Activated T-cell treated with anti-CD3 and anti-CD28 coated beads for 48 hours (primary cell): ENCODE measurements at places on chromosomes 1 and 21.

DNA sequence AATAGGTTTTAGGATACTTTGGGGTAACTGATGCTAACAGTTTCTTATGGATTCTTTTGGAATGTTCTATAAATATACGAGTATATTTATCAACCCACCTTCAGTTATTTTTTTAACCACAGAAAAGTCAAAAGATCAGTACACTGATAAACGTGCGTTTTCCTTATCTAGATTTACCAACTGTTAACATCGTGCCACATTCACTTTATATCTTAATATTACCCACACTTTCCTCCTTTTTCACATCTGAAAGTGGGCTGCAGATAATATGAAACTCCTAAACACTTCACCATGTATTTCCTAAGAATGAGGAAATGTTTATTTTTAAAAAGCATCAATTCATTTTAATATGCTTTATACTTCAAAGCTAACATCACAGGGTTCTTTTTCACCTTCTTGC, 7.7 kb downstream of the ATF6 start:
- no peak for DNase-seq

DNA sequence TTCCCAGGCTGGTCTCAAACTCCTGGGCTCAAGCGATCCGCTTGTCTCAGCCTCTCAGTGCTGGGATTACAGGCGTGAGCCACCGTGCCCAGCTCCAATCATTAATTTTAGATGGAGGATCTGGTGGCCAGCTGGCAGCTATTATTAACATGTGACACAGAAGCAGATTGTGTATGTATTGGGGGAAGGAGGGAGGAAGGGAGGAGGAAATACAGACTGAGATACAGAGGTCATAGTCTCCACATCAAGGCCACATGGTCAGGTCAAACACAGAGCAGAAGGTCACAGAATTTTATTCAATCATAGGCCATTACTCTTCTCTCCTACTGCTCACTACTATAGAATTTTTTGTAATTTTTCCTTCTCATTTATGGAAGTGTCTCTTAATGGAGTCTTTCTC, 57.9 kb upstream of the ADORA3 start:
- no peak for DNase-seq

GRCh38 chr1:154698320-154699096, 90.5 kb upstream of the ADAR start:
- no peak for DNase-seq

DNA sequence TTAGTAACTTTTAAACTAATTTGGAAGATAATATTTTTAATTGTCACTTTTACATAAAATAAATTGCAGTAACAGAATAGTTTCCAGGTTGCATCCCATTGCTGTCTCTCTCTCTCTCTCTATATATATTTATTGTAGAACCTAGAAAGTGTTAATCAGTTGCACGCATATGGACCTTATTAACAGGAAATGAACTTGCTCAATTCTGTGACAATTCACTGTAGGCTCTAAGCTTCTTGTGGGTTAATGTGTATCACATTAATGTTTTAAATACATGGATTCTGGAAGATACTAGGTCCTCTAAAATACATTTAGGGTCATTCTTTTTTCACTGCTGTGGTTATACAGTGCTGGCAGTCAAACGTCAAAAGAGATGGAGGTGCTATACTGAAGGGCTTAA, 33.1 kb downstream of the LRRC71 start:
- no peak for DNase-seq

DNA sequence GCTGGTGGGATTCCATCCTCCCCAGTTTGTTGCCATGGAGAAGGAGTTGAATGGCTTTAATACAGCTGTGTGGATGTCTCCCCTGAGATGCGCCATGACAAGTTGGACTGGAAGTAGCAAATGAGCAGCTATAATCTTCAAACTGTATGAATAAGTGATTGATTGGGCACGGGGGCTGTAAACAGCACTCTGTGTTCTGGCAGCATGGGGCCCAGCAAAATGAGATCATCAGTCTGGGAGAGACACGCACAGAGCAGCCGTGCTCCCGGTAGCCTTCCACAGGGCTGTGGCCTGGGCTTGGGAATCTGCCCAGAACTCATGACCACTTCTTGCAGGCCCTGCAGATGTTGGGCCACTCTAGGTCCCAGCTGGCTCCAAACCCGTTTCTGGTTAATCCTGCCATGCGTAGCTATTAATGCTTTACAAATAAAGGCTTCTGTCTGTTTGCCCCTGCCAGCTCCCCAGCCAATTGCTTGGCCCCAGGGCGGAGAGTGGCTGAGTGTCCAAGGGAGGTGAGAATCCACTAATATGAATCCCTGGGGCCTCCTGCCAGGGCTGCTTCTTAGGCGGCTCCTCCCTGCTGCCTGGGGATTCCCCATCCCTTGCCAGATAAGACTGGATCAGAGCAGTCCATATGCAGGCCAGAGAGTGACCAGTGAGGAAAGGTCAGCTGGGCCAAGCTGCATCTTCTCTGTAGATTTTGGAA, 642.9 kb downstream of the AJAP1 start:
- no peak for DNase-seq

DNA sequence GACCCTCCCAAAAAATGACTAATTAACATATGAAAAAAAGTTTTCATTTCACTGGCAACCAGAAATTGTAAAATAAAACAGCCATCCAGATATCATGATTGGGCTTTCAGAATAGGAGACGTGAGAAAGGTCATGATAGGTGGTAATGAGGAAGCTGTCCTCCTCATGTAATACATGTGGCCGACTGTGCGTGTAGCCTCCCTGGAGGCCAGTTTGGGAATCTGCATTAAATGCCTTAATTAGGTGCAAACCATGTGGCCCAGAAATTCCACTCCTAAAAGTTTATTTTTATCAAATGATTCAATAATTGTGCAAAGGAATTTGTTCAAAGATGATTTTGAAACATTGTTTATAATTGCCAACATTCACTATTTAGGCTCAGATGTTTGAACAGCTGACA, 127.6 kb upstream of the C1orf105 start:
- DNase-seq = no peak

DNA sequence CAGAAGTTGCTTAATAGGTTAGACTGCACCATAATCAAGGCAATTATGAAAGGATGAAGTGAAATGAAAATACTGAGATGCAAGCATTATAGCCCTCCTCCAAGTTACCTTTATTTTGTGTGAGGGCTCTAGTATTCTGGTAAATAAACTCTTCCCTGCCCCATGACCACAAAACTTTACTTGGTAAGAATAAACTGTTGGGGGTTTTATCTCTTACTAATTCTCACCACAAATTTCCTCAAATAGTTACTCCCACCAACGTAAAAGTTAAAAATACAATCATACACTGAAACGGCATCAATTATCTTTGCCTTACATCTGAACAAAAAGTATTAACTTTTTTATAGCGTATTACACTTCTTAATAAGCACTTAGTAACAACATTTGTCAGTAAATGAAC, 29.5 kb downstream of the C21orf91 start:
- no peak for DNase-seq

- no peak for DNase-seq
Observed at GRCh38 chr21:16634515-16634914, 878.3 kb upstream of the CXADR start.

DNA sequence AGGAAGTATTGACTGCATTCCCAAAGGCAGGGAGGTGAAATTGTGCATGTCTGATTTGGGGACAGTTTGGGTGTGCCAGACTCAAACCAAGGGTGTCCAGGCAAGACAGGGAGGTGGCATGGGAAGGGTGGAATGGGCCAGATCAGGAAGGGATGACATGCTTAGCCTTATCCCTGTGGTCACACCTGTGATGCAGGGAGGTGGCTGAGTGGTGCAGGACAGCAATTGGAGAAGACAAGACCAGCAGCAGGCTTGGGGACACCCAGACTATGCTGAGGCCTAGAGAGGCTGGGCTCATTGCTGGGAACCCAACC, 4.0 kb downstream of the FOXO6 start:
- no peak for DNase-seq

DNA sequence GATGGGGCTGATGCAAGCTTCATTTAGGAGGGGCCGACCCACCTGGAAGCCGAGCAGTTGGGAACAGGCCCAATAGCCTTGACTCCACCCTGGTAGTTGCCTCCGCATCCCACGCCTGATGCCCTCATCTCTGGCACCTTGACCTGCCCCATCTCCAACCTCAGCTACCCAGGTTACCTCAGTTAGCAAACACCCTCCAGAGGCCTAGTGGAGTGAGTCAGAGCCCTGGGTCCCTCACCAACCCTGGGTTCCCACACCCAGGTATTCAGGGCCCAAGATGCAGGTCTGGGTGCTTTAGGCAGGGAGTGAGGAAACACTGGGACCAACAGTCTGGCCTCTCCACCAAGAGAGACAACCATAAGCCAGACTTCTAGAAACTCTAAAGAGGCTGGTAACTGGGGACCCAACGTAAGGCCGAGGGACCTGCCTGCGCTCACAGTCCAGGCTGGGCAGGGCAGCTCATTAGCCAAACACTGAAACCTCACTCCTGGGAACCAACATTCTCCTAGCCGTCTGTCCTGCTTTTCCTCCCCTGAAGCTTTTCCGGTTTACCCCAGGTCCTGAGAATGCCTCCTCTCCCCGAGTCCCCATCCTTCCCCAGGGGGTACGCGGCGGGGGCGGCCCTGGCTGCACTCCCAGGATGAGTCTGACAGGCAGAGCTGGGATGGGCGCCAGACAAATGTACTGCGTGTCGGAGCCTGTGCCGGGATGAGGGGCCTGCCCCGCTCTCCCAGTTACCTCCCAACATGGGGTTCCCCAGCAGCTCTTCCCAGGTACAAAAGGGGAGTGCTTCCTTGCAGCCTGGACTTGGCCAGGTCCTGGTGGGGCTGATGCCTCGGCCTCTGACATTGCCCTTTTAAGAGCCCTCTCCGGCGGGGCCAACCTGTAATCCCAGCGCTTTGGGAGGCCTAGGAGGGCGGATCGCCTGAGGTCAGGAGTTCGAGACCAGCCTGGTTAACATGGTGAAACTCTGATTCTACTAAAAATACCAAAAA, 8.9 kb upstream of the CELSR2 start:
- DNase-seq = peak; percentile 12

DNA sequence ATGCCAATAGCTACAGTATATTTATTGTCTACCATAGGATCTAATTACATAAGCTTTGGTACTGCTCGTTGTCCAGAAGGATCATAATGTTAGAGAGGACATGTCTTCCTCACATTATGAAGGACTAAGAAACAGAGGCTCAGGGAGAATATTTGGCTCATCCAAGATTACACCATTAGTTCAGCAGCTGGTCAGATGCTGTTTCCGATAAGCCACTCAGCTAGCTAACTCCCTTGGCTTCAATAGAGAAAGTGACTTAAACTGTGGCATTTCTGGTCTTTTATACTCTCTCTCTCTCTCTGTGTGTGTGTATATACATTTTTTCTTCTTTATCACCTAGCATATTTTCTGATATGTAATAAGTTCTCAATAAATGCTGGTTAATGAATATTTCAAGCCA, 70.4 kb downstream of the DDR2 start:
- no peak for DNase-seq

GRCh38 chr1:37233606-37234005, 199.3 kb upstream of the GRIK3 start:
- DNase-seq = no peak

- DNase-seq = peak; percentile 22
Observed at GRCh38 chr1:157045250-157046218, at the start of gene ARHGEF11. ARHGEF11 (minus strand) TSS chr1:157045742; CDS start chr1:157044330, 1,412 bp downstream.

DNA sequence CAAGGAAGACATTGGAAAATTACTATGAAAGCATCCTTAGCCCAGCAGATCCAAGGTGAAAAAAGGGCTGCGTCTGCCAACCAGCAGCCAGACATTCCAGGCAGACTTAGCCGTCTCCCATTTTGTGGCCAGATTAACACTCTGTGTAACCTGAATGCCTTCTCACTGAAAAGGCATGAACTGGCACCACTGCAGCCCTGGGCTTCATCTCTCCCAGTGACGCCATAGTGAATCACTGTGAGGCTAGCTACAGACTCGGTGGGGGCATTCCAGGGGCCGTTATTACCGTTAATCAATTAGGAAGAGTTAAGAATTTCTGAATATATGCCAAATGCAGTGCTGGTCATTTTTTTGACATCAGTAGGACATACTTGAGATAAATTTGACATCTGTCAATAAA, 627.4 kb downstream of the LMO4 start:
- no peak for DNase-seq

- no peak for DNase-seq
Observed at GRCh38 chr1:245026247-245026646, 128.5 kb upstream of the KIF26B start.

DNA sequence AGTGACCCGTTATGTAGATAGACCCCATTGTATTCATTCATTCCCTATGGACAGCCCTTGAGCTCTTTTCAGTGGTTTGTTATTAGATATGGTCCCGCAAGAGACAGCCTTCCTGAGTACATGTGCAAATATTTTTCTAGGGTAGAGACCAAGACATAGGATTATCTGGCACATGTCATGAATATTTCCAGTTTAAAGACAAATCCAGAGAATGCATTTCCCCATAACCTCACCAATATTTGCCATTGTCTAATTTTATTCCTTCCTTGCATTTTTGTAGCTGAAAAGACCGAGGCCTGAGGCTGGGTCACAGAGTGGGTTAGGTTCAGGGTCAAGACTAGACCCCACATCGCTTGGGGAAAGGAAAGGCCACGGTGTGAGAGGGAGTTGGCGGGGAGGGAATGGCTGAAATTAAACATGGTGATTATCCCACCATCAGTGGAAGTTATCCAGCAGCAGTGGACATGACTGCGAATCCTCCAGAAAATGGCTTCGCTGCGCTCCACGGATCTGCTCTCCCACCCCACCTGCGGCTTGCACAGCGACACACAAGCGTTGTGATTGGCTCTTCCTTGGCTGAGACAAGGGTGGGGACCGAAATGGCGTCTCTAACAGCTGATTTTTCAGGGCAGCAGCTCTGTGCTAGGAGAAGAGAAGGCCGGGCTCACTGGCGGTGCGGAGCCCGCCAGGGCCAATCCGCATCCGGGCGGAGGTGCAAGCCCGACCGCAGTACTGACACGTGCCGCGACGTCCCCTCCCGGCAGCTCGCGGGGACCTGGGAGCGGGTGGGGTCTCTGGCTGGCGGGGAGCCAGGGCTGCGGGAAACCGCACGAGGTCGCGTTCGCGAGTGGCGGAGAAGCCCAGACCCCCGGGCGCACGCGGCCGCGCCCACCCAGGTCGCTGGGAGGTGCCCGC, 16.1 kb upstream of the STMN1 start:
- DNase-seq = peak; percentile 32

GRCh38 chr1:8429549-8430110, 111.7 kb downstream of the SLC45A1 start:
- no peak for DNase-seq

DNA sequence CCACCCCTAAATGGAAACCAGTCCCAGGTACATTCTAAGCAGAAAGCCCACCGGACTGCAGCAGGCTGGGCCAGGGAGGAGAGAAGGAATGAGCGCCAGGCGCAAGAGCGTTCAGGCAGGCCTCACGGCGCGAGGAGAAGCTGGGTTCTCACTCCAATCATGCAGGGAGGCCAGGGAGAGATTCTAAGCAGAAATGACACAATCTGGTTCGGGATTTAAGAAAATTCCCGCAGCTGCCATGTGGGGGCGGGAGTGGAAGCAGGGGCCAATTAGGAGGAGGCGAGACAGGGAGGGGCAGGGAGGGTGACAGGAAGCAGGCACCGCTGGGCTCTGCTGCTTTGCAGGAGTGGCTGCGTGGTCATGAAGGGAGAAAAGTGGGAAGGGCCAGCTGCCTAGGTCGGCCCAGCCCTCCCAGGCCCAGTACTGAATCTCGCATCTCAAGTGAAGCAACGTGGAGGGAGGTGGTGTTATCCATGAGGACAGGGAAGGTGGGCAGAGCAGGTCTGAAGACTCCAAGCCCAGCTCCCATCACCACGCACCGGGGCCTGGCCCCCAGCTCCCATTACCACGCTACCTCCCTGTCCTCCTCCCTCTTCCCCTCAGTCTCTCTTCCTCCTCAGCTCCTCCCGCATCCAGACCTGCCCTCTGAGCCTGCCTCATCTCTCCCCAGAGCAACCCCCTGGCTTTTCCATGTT, 11.8 kb downstream of the NPHP4 start:
- DNase-seq = no peak
